ENCODE measurements at places on chromosomes 12 and 14.

DNA sequence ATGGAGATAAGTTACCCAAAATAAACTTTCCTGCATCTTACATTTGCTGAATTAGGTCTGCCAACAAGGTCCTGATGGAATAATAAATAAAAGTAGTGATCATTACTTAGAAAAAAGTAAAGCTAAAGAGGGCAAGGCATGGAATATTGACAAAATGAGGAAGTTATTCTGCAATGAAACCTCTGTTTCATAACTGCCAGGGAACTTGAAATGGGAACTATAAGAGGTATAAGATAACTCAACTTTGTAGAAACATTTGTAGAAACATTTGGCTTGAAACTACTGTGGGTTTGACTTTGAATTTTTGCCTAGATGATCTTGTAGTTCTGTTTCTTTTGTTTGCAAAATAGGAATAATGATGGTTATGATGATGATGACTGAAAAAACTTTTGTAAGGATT is 18.7 kb upstream of the YBX3 start:
- DNase-seq = no peak

DNA sequence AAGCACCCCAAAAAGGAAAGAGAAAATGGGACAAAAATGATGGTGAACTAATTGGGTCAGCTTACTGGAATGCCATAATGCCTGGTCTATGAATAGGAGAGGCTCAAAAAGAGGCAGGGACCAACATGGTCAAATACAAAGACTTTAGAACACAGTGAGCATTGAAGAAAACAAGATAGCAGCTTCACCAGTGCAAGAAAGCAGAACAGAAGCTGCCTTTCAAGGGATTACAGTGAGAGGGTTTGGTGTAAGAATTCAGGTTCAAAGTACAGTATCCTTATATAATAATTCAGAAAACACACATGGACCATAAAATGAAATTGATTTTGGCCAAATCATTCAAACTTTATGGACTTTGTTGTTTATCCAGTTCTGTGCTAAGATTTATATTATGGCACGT is 162.1 kb downstream of the NAV3 start:
- no peak for DNase-seq

GRCh38 chr12:12528361-12529270 is 34.0 kb downstream of the DUSP16 start:
- DNase-seq = no peak

DNA sequence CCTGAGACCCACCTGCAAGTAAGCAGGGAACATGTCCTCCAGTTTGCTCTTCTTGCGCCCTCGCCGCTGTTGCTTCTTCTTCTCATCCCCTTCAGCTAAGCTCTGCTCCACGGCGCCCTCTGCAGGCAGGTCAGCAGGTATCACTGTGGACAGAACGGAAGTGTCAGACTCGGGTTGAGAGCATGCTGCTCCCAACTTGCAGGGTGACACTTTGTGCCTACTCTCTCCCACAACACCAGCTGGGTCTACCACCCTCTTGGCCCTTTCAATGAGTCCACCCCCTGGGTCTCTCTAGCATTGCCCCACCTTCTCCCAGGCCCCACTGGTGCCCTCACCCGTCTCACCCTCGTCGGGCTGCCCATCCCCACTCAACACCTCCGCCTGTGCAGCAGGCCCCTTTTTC is 16.7 kb downstream of the KMT2D start:
- DNase-seq = peak; percentile 80

DNA sequence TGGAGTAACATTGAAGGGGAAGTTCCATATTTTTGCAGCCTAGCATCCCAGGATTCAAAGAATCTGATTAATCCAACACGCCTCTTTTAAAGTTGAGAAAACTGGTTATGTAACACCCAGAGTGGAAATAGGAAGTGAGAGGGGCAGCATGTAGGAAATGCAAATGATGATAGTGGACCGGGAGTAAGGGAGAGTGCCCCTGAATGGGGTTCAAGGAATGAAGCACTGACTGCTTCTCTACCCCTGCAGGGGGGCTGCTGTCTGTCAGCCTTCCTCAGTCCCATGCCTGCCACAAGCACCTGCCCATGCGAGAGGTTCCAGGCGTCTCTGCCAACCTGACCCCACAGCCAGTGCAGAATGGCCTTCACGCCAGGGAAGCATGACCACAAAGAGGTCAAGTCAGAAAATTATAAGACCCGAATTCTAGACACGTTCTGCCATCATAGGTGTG is 126.5 kb upstream of the CCND2 start:
- peak; percentile 5 for DNase-seq

GRCh38 chr14:53330441-53330840 is 177.3 kb upstream of the DDHD1 start:
- DNase-seq = no peak

GRCh38 chr12:56274299-56274698 is 7.6 kb downstream of the COQ10A start:
- no peak for DNase-seq

GRCh38 chr12:111842556-111843396 is 748 bp downstream of the MAPKAPK5 start:
- no peak for DNase-seq

DNA sequence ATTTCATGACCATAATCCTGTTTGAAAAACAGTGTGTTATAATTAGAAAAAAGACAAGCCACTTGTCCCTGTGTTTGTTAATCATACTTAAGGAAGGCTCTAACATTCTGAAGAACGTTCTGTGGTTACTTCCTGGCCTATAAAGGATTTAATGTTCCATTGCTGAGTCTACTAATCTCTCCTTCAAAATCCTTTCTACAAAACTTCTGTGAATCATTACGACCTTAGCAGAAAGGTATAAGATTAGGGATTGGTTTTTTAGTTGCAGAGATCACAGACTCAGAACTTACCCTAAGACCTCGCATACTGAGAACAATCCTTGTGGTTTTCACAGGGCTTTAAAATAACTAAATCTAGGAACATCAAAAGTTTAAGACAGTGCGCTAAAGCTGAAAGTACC is 48.3 kb downstream of the TMCC3 start:
- DNase-seq = no peak

Data from activated T-cell treated with anti-CD3 and anti-CD28 coated beads, Interleukin-2, amount 50 U/mL, for 72 hours (primary cell).